Right hindlimb (tissue), 1 donor: ENCODE measurements at places on chromosomes 3 and 15.

DNA sequence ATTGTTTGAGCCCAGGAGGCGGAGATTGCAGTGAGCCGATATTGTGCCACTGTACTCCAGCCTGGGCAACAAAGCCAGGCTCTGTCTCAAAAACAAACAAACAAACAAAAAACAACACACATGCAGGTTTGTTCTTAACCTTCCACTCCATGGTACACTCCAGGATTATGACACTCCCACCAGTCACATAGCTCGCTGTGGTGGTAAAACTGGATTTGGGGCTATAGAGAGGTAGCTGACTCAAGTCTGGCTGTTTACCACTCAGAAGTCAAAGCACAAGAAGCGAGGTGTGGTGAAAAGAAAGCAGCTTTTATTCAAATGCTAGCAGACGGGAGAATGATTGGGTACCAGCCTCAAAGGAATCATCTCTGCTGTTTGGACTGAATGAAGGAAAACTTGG, 49.0 kb upstream of the SIAH2 start:
- DNase-seq, result no peak

DNA sequence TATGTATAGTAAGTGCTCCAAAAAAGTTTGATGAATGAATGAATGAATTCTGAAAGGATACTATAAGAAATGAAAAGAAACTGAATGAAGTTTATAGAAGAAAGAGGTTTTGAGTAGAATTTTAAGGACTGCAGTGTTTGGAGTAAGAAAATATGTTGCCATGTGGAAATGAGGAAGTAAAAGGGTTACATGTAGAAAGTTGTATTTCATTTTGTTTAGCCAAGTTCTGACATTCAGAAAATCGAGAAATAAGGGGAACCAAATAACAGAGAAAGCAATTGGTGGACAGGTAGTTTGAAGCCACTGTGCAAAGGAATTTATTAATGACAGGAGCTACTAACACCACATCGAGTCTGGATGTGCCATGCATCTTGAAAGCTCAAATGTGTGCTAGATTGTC, 200.7 kb downstream of the SATB1 start:
- no peak for DNase-seq

GRCh38 chr3:128703561-128703960, 22.4 kb upstream of the RAB7A start:
- no peak for DNase-seq

DNA sequence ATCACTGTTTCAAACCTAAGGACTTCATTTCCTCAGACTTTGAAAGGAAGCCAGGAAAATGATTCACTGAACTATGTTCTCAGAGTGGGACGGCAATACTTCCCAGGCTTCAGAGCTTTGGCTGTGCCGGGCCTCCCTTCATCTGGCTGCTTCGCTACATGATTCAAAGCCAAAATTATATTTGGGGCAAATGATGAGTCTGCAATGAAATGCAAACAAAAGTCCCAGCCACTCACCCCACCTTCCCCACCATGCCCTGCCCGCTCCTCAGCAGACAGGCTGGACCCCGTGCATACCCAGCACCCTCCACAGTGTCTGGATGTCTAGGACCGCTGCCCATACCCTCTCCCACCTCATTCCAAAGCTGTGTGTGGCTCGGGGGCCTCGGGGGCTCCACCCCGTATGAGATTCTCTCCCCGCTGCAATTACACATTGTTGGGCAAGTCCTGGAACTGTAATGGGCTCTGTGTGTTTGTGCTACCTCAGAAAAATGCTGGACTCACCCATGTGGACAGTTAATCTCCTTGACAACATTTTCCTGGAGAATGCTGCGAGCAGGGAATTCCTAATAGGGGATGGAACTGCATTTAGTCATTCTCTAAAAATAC, 32.2 kb downstream of the ATP10A start:
- peak; percentile 77 for DNase-seq
